ENCODE measurements at places on chromosomes 16 and 17. TPM values are rescaled to one million over a fixed set of nuclear protein-coding genes. Genes with fewer than 3 reads are reported as not detected.

DNA sequence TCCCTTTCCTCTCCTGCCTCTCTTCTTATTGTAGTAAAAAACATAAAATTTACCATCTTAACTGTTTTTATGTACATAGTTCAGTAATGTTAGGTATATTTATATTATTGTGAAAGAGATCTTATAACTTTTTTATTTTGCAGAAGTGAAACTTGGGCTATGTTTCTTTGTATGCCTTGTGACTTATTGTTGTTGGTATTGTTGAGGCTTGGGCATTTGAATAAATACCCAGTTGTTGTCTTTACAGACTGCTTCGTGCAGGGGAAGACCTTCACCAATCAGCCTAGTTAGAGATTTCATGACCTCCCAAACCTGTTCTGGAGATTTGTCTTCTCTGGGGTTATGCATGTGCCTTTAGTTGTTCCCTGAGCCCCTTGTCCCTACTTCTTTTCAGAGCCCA, 31.9 kb downstream of the REXO5 start:
- DNase-seq = no peak

The PABPN1L gene
- total RNA-seq = not detected

- DNase-seq = no peak
These were observed 6.7 kb upstream of the WFIKKN2 start for GRCh38 chr17:50828508-50829170.

- peak; percentile 81 for DNase-seq
These were observed at the start of gene RPAIN for GRCh38 chr17:5419959-5420653. Gene RPAIN, plus strand, starts transcription at chr17:5420182. Its CDS starts 29 bp downstream, at chr17:5420211.

The EMC6 gene
- total RNA-seq = 27.2 TPM

DNA sequence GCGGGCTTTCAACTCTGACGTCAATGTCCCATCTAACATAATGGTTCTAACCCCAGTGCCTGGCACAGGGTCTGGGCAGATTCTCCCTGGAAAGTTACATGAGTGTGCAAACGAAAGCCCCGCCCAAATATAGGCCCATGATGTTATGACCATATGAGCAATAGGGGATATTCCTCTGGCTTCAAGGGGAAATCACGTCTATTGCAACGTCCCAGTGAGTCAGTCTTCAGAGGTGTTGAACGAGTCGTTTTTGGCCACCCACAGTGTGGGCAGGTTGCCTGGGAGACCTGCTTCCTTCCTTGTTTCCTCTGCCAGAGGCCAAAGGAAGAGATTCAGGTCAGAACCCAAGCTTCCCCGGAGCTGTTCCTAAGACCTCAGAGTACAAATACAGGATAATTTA, 30.3 kb downstream of the PIK3R5 start:
- DNase-seq = peak; percentile 31

GRCh38 chr16:12569061-12569460, 234.6 kb downstream of the CPPED1 start:
- DNase-seq = no peak

- DNase-seq = no peak
These were observed 3.7 kb upstream of the RAP1GAP2 start for GRCh38 chr17:2792366-2793169.

The KRTAP4-5 gene
- not detected for total RNA-seq

The SLC47A2 gene
- not detected for total RNA-seq

The ICAM2 gene
- 106 TPM for total RNA-seq

The SOX8 gene
- total RNA-seq = 1.1 TPM

The WNT3 gene
- total RNA-seq = not detected

The HS3ST3B1 gene
- total RNA-seq = 47.8 TPM

- no peak for DNase-seq
These were observed 4.4 kb downstream of the SCPEP1 start for GRCh38 chr17:56982312-56982711.

The BAIAP2 gene
- total RNA-seq = 6.8 TPM

Data from CD4-positive, CD25-positive, alpha-beta regulatory T cell (primary cell).